AG10803 (cell line): ENCODE measurements at places on chromosomes 11 and 22.
A peak's percentile ranks its signal among the peaks of the same experiment; 100 is the strongest.

DNA sequence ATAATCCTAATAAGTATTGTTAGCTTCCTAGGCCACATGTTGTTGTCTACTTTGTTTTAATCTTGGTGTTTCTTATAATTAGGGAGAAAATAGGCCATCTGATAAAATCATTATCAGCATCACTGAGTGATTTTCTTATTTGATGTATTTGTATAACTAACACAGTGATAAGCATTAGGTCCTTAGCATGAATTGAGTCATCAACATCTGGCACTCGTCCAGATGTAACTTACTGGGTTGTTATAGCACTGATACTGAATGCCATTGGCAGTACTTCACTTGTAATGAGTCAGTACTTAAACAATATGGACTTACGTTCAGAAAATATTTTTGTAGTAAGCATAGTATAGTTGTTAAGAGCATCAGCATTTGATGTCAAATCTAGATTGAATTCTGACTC is 16.2 kb downstream of the API5 start:
- DNase-seq: peak; percentile 73

DNA sequence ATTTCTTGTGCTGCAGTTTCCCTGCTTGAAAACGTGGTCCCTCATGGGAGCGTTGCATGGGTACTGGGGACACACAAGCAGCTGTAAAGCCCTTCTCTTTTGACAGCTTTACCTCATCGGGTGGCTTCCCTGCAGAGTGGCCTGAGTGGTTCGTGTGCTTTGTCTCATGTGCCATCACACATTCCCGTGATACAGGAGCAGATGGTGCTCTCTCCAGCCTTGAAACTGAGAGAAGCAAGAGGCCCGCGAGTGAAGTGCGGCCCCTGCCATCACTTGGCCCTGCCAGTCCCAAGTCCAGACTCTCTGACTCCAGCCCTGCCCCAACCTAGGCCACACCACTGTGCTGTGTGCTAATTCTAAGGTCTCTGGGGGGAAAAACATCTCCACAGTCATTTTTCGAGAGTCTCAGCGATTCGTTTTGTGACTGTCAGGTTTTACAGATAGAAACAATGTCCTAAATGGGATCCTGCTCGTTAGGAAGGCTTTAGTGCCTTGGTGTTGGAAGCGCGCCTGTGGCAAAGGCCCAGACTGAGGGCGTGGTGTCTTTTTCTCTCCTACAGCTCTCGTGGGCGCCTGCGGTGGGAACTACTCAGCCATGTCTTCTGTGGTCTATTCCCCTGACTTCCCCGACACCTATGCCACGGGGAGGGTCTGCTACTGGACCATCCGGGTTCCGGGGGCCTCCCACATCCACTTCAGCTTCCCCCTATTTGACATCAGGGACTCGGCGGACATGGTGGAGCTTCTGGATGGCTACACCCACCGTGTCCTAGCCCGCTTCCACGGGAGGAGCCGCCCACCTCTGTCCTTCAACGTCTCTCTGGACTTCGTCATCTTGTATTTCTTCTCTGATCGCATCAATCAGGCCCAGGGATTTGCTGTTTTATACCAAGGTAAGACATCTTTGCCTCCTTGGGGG is 64.2 kb downstream of the KREMEN1 start:
- no peak for DNase-seq

GRCh38 chr11:10076458-10077141 is 217.4 kb downstream of the SBF2 start:
- peak; percentile 73 for DNase-seq

GRCh38 chr11:94193288-94193687 is 64.6 kb downstream of the PANX1 start:
- peak; percentile 65 for DNase-seq

DNA sequence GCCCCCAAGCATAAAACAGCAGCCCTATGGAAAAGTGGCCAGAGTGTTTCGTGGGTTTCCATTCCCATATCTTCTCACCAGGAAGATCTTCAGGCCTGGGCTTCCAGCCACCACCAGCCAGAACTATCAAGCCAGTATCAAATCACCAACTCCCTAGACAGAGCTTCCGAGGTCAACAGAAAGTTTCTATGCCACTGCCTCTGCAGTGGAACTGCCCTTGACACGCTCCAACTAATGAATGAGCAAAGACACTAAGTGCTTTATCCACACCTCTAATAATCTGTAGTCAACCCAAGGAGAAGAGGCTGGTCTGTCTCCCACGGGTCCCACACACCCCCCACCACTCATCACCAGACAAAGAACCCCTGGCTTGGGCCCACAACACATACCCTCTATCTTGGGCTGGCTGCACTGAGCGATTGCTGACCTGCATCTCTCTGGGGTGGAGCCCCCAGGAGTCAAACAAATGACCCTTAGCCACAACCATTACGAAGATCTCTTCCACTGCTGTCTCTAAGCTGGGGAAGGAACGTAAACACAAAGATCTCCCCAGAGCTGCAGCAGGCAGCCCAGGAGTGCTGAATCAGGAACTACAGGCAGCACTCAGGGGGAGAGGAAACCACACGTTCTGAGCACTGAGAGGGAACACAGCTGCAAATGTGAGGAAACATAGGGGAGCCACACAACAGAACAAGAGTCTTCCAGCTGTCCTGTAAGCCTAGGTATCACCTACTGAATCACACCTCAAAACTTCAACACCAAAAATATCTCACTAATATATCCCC is 9.7 kb downstream of the OR5AN1 start:
- DNase-seq: no peak

GRCh38 chr11:93326681-93327080 is 3.9 kb upstream of the DEUP1 start:
- no peak for DNase-seq

DNA sequence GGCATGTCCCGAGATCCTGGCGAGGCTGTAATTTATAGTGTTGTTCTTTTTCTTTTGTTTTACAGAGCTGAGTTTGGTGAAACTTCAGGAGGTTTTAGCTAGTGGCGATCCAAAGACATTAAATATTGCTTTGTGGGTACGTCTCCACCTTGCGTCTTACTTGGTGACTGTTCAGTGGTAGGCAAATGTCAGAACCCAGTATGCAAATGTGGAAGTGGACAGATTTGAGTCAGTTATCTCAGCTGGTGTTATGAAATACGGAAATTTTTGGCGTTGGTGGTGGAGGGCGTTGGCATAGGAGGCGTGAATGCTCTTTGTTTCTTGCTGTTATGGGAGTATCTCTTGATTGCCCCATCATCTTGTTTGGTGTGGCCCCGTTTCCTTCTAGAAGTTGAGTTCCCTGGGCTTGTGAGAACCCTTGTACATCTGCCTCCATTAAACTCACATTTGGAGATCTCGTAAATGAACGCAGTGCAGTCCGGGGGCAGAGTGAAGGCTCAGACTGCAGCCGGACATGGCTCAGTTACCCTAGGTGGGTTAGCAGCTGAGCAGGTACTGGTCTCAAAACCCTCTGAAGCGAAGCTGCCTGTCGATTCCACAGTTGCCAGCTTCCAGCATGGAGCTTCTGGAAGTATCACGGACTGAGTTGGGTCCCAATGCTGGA is 39.9 kb downstream of the PTPRJ start:
- no peak for DNase-seq

GRCh38 chr11:121425828-121426227 is 26.3 kb upstream of the SORL1 start:
- no peak for DNase-seq

DNA sequence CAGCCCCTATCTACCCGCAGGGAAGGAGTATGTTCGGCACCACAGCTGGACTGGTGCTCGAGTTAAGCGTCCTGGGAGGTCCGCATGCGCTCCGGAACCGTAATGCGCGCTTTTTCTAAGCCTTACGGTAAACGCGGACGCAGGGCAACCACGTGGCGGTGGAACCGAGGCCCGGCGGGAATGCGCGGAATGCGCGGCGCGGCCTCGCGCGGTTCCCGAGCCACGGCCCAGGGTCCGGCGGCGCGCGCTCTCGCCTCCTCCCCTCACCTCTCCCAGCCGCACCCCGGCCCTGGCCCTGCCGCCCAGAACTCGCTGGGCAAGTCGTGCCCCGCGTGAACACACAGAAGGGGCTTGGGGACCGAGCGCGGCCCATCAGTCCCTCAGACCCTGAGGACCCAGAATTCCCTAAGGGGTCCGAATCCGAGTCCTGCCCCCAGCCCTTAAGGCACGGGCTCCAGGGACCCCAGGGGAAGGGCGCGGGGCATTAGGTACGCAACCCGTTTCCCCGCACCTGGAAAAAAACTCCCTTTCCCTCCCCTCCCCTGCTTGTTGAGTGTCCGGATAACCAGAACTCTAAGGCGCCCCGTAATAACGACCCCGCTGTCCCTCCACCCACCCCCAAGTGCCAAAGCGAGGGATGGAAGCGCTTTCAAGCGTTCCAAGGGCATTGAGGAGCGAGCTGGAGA is 4.3 kb upstream of the CCND1 start:
- DNase-seq: peak; percentile 94

DNA sequence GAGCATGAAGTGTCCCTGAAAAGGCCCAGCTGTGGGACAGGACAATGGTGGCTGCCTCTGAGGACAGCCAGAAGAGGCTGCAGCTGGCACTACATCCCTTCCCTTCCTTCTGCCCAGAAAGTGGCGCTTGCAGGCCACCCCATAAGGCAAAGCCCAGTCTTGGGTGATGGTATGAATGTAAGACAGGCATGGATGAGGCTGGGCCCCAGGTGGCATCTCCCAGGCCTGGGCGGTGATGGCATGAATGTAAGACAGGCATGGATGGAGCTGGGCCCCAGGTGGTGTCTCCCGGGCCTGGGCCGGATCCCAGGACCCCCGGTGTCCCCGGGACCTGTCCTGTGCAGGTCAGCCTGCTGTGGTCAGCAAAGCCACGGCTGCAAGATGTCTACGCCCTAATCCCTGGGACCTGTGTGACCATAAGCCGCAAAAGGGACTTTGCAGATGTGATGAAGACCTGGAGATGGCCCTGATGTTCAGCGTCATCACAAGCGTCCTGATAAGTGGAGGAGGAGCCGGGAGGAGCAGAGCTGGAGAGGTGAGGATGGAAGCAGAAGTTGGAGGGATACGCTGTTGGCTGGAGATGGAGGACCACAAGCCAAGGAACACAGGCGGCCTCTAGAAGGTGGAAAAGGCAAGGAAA is 181.1 kb downstream of the CTTN start:
- no peak for DNase-seq

- no peak for DNase-seq
Observed at GRCh38 chr11:112159098-112160065, 4.5 kb downstream of the IL18 start.

DNA sequence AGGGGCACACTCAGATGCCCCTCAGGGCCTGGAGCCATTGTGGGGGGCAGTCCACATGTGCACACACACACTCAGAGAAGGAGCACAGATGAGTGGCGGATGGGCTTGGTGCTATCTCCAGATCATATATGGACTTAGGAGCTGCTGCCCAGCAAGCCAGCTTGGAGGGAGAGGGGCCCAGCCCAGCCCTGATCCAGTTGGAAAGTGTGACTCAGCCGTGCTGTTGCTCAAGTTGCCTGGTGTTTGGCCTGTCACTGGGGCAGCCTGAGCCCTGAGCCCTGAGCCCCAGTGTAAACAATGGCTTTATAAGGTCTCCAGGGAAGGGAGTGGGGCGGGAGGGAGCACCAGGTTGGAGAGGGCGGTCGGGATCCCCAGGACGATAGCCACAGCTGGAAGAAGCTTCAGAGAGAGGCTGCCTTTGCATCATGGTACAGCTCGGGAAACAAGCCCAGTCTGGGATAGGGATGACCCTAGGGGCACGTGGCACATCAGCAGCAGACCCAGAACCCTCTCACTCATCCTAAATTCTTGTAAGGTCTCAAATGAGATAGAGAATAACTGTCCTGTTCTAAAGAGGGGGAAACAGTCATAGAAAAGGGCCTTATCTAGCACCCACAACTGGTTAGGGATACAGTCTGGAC is 4.8 kb downstream of the SELENOM start:
- peak; percentile 96 for DNase-seq

DNA sequence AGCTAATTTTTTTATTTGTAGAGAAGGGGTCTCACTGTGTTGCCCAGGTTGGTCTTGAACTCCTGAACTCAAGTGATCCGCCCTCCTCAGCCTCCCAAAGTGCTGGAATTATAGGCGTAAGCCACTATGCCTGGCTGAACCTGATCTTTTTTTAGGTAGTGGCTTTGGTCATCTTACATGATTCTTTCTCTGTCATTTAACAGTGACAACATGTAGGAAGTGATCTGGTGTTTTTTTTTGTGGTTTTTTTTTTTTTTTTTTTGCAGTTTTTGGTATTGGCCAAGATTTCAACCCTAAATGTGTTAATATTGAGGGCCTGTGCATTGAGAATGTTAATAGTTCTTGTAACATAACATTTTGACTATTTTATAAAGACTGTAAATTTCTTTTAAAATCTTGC is 8.0 kb upstream of the FERMT3 start:
- no peak for DNase-seq

DNA sequence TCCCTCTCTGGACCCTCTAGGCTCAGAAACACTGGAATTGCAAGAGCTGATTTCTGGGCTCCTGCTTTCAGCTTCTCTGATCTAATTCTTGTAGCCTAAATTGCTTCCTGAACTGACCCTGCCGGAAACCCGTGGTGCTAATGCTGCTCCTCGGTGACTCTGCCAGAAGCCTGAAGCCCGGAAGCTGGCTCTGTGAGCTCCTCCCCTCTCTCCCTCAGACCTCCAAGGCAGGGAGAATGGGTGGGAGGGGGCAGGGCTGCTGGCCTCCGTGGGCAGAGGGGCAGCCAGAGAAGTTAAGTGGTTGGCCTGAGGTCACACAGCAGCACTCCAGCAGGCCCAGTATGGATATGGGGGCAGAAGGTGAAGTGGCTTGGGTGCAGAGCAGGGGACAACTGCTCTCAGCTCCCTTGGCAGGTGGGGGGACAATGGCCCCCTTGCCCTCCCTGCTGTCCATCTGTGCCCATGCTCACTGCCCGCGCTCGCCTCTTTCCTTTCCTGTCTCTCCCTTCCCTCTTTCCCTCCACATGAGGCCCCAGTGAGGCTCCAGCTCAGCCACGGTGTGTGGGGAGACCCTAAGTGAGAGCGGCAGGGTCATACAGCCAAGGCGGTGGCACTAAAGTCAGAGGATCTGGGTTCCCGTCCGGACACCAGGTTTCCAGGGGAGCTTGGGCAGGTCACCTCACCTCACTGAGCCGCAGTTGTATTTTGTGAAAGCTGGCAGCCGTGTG is 16.2 kb downstream of the CAPN5 start:
- peak; percentile 62 for DNase-seq

- DNase-seq: no peak
Observed at GRCh38 chr11:38156495-38157146, 1558.6 kb upstream of the RAG2 start.

GRCh38 chr11:1717745-1718144 is 20.8 kb downstream of the KRTAP5-6 start:
- peak; percentile 18 for DNase-seq

GRCh38 chr11:124837491-124837856 is 27.8 kb upstream of the ROBO3 start:
- DNase-seq: peak; percentile 89

- DNase-seq: no peak
Observed at GRCh38 chr11:31326470-31327148, 42.9 kb downstream of the DCDC1 start.

DNA sequence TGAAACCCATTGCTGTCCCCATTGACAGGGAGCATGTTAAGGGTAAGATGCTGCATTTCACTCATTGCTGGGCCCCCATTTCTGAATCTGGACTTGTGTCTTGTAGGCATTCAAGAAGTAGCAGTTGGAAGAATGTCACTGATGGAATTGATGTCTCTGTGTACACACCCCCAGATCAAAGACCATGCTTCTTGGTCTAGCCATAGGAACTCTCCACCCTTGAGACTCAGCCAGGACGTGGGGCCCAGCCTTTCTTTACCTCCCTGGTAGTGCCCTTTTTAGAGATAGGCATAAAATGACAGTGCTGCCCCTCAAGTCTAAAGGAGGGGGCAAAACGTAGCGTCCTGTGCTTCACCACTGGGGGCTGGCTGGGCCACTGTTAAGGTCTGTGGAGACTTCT is 135.1 kb downstream of the TEAD1 start:
- DNase-seq: no peak

- no peak for DNase-seq
Observed at GRCh38 chr11:57490456-57491248, 24.9 kb downstream of the SLC43A1 start.
